ENCODE measurements at places on chromosomes 12 and 14.

- DNase-seq: no peak
Observed at GRCh38 chr12:116172224-116172849, 105.2 kb downstream of the MED13L start.

DNA sequence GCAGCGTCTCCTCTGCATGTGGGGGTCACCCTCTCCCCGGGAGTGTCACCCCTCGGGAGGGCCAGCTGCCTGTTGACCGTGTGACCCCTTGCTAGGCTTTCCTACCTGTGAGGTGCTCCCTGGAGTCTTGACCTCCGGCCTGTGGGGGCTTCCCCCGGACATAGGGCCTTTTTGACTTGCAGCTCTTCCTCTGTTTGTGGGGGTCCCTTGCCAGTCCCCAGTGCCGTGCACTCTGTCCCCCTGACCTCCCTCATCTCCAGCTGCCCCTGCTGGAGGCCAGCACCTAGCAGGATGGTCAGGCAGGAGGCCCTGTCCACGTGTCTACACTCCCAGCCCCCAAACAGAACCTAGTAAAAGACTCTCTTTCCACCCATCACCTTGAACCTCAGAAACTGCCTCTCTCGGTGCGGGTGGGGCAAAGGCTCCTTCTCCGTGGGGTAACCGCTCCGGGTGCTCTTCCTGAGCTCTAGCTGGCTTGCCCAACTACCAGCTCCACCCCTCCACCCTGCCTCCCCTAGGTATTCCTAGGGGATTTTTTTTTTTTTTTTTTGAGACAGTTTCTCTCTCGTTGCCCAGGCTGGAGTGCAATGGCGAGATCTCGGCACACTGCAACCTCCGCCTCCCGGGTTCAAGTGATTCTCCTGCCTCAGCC is 810 bp downstream of the AACS start:
- DNase-seq: no peak

- no peak for DNase-seq
Observed at GRCh38 chr14:91511043-91511383, 903 bp upstream of the PPP4R3A start.

DNA sequence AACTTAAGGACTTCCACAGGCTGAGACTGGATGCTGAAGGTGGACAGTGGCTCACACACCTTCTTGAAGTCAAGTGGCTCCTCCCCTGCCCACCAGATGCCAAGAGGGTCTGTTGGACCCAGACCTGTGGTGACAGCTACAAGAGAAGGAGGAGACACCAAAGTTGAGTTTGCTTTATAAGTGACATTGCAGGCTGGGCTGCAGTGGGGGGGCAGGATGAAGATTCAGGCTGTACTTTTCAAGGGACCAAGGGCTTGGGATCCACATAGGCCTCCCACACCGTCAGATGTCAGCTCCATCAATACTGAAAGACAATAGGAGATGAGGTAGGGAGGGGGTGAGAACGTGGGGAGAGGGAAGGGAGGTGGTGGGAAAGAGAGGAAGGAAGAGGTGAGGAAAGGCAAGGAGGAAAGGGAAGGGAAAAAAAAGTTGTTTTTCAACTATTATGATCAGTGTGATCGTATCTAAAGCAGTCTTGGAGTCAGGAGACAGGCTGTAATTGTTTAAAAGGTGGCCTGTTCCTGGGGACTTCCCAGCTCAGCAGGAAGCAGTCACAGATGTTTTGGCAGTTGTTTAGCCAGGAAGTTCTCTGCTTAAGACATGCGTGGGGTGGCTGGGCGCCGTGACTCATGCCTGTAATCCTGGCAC is 84.1 kb upstream of the RESF1 start:
- DNase-seq: peak; percentile 37

- no peak for DNase-seq
Observed at GRCh38 chr12:26580619-26581018, 252.4 kb downstream of the ITPR2 start.

GRCh38 chr14:95258156-95258555 is 61.6 kb downstream of the CLMN start:
- DNase-seq: no peak

- no peak for DNase-seq
Observed at GRCh38 chr14:31545328-31545727, 15.9 kb upstream of the NUBPL start.

- DNase-seq: no peak
Observed at GRCh38 chr12:89138048-89138852, 214.1 kb downstream of the DUSP6 start.

- DNase-seq: no peak
Observed at GRCh38 chr12:123151457-123152454, 866 bp upstream of the PITPNM2 start.

DNA sequence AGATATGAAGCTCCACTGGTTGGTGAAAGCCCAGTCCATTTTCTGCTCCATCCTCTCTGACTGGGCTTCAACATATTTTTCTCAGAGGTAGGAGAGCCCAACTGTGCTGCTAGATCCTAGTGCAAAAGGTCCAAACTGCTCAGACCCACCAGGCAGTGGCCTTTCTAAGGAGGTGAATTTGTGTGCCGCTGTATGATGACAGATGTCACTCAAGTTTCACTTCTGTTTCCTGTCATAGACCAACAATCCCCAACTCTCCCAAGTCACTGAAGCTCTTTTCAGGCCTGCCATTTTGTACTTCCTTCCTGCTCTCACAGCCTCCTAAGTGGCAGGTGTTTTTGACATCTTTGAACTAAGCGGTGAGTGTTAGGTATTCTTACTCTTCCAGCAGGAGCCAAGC is 16.4 kb upstream of the RNASE4 start:
- DNase-seq: no peak

GRCh38 chr14:19873178-19873577 is 1.8 kb upstream of the OR4K2 start:
- no peak for DNase-seq

DNA sequence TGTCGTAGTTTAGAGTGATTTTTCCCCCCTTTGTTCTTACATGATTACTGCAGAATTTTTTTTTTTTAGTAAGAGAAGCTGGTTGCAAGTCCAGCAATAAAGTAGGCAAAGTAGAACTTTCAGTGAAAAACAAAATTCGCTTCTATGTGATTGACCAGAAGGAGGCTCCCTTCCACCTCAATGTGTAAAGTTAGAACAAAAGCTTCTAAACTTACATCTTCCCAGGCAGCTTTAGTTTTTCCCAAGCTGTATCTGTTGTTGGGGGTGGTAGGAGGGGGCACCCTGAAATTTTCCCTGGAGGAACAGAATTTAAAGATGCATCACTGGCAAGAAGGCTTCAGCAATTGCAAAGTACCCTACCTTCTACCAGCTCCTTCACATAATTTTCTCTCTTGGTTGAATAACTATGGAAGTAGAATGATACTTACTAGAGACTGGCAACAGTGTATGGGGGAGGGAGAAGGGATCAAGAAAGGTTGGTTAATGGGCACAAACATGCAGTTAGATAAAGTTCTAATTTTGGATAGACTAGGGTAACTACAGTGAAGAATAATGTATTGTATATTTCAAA is 87.3 kb upstream of the E2F7 start:
- no peak for DNase-seq

DNA sequence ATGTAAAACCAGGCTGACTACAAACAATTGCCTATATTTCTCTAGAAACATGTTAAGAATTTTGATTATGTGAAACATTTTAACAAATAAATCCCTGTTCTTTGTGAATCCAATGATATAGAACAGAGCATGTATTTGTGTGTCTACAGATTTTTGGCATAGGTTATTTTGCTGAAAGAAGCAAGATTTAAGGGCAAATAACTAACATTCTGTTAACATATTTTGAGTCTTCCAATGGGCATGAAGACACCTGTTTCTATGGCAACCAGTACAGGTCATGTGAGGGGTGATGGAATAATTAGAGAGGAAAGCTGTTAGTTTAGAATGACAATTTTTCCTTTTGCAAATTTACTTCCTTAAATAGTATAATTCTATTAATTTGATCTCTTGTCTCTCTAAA is 8.8 kb downstream of the ART4 start:
- DNase-seq: no peak

GRCh38 chr14:98725191-98725590 is 546.8 kb downstream of the BCL11B start:
- DNase-seq: no peak

DNA sequence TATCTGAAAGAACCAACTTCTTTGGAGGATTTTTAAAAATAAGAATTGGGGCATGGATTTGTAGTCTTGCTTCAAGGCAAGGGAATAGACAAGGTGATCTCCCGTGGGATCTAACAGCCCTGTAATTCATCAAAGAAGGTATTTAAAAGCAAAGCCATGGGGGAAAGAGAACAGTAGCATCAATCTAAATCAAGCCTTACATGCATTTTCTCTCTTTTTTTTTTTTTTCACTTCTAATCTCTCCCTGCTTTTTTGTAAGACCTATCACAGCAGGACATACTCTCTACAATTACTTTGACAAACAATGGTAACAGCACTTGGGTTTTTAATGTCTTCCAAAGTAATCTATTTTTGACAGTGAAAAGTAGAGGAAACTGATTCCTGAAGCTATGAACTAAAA is 367.9 kb downstream of the PAWR start:
- DNase-seq: no peak
